ENCODE measurements at places on chromosomes 5 and 9. TPM values are rescaled to one million over a fixed set of nuclear protein-coding genes. Genes with fewer than 3 reads are reported as not detected.

Gene IARS1
- 73.3 TPM for total RNA-seq

DNA sequence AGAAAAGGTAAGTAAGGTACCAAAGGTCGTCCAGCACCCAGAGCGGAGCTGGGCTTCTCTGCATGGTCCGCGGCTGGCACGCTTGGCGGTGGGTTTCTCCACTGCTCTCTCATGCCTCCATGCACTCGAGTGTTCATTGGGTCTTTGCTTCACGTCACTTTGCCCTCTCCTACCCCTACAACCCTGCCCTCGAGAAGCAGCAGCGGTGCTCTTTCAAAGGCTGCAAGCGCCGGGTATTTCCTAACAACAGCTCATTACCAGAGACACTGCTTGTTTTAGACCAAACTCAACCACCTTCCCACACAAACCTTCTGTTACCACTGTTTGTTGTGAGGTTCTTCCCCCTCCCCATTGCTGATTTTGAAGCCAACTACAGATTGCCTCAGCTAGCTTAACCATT lies 21.5 kb upstream of the ZBTB34 start:
- no peak for DNase-seq

DNA sequence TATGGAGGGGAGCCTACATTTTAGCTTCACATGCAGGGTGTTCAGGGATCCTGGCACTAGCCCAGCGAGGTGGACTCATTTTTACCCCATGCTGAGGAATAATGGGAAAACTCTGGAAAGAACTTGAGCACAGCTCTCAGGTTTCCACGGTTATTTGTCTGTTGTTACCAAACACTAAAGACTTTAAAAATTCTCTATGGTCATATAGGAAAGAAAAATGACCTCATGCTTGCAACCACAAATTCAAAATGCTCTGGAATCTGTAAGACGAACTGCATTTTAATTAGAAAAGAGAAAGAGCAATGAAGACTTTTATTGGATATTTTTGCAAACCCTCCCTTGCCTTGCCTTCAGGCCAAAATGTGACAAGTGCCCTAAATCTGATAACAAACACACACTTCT lies 606.9 kb downstream of the EBF1 start:
- DNase-seq, result no peak

Gene BDP1
- total RNA-seq, result 13.1 TPM

DNA sequence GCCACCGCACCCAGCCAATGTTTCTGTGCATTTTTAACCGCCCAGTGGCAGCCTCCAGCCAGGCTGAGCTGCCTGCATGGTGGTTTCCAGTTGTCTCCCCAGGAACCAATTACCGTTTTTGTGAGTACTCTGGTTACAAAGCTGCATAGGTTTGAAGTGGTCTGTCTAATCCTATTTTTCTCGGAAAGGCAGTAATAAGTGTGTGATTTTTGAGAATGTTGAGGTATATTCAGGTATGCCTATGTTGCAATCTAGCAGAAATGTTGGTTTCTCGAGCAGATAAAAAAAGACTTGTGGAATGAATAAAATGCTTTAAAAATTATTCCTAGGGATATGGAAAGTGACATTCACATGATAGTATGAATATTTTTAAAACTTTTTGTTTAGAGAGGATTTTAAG lies 41.5 kb upstream of the ANKH start:
- no peak for DNase-seq

- no peak for DNase-seq
Measured at GRCh38 chr5:68419637-68420452, 204.3 kb downstream of the PIK3R1 start.

Gene SPAAR
- 7.6 TPM for total RNA-seq

DNA sequence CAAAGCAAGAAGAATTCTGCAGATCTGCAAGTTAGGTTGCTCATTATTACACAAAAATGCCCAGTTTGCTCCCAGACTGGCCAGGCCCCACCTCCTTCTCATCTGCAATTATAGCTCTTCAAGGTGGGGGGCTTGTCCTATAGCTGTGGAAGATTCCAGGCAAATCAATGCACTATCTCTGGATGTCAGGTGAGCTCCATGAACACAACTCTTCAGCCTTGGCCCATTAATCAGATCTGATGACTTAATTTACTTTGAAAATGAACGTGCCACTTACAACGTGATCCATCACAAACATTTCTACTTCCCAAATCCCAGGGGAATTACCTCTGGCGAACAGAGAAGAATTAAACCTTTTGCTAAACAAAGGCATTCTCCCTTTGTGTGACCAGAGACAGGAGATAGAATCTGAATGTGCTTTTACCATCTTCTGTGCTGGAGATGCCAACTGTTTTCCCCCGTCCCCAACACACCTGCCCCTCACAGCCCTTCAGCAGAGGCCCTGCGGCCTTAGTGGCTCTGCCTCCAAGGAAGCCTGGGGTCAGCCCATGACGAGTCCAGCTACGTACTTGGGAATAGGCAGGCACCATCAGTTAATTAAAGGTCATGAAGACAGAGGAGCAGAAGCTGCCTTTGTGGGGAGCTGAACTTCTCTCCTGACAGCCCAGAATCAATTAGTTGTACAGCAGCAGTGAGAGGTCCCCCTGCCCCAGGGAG lies 60.5 kb downstream of the SNX18 start:
- no peak for DNase-seq

DNA sequence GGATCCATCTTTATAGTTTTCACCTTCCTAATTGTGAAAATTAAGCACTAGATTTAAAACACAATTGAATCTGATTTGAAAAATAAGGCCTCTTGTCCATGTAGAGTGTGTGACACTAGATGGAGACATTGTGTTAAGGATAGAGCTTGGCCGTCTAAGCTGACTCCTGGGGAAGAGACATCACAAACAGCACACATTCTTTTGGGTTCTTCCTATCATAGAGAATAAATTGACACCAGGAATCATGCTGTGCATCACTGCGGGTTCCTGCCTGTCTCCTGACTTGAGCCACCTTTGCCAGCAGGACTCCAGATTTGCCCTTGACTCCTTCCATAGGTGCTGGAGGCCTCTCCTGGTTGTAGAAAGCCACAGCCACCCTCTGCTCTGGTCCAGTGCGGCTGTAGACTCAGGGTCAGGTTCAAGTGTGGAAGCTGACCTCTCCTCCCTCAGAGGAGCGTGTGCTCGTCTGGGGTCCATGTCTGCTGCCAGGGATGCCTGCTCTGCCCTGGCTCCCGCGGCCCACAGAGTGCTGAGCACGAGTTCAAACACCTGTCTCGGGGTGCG lies 11.2 kb downstream of the ROPN1L start:
- no peak for DNase-seq

GRCh38 chr5:135036405-135036804 lies 2.4 kb upstream of the PITX1 start:
- no peak for DNase-seq

GRCh38 chr5:23235246-23235645 lies 272.2 kb upstream of the PRDM9 start:
- DNase-seq, result no peak

DNA sequence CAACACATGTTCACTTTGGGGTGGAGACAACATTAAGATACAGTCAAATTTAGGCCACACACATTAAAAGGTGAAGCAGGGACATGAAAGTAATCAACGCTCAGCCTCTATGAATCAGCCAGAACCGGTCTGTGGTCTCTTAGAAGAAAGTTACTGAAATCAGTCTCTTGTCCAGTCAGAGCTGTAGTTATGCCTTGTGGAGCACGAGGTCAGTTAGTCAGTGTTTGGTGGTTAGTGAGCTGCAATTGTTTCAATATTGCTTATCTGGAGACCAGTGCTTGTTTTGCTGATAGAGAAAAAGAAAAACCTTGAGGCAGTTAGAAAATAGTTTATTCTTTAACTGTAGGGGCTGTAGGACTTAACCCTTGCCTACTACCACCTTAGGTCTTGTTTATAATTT lies 157.8 kb upstream of the RASEF start:
- DNase-seq, result no peak

DNA sequence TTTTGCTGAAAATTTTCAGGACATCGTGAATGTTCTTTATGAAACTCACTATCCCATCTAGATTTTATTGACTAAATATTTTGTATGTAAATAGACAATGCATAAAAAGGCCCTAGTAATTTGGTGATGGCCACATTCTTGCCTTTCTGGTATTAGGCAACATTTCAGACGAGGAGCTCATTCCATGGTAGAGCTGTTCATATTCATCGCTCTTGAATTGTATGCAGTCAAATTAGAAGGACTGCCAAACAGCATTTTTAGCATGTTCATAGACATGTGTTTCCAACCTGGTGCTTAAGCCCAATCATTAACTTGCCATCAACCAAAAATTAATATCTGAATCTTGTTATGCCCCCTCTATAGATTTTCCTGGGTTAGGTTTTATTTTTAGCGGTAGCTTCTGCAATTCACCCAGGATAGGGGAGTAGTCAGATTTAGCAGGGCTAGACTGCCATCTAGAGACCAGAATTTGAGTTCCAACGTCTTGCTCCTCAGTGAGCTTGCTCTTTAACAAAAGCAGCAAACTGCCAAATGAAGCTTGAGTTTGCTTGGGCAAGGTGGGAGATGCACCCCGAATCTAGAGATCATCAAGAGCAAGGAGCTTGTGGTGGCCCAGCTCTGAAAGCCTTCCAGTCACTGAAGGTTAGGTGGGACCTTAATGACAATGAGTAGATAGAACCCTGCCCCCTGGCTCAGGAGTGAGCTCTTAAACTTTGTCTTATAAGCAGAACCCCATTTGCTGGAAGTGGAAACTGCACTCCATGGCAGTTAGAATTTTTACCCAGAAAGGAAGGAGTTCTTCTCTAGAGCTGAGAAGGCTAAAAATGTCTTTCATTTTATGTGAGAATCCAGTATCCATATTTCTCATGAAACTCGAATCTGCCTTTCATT lies 456.2 kb downstream of the RASEF start:
- no peak for DNase-seq

- no peak for DNase-seq
Measured at GRCh38 chr9:122402403-122402871, 31.6 kb downstream of the PTGS1 start.

Gene ADCY2
- 0.35 TPM for total RNA-seq

DNA sequence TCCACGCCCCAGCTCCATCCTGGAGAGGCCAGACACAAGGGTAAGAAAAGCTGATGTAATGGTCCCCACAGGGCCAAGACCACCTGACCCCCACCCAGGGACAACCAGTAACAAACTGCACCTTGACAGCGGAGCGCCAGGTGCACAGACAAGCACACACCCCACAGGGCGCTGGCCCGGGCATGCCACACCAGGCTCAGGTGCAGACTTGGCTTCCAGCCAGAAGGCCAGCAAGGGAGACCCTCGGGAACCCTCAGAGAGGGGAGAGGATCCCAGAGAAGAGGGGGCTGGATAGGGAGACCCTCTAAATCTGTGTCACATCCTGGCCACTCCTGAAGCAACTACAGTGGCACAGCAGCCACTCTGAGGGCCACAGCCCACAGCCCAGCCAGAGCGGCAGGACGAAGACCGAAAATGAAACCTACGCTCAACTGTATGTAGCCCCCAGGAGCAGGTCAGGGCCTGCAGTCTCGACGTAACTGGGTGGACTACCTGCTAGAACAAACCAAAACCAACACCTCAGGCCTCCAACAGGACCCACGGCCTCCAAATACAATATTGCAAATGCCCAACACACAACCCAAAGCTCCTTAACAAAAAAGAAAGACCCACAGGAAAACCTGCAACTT lies 18.5 kb downstream of the CAMSAP1 start:
- no peak for DNase-seq

DNA sequence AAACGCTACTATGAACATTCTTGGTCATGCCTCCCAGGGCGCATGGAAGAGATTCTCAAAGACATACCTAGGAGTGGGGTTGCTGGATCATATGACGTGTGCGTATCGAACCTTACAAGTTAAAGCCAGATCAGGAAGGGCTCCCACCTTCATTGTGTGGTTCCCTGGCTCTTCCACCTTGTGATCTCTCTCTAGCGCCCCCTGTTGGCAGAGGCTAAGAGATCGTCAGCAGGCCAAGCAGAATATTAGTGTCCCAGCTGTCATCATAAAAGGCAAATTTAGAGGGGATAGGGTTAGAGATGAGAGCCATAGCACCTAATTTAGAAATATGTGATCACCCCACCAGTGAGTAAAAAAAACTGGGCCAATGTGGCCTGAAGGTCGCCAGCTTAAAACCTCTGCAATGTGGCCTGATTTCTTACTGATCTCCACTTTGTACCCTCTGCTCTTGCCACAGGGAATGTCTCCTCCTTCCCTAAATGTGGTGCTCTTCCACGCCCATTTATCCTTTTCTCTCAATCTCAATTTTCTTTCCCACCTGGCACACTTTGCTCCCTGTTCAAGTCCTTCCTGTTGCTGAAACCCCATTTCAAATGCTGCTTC lies 91.7 kb upstream of the SHB start:
- peak; percentile 73 for DNase-seq

DNA sequence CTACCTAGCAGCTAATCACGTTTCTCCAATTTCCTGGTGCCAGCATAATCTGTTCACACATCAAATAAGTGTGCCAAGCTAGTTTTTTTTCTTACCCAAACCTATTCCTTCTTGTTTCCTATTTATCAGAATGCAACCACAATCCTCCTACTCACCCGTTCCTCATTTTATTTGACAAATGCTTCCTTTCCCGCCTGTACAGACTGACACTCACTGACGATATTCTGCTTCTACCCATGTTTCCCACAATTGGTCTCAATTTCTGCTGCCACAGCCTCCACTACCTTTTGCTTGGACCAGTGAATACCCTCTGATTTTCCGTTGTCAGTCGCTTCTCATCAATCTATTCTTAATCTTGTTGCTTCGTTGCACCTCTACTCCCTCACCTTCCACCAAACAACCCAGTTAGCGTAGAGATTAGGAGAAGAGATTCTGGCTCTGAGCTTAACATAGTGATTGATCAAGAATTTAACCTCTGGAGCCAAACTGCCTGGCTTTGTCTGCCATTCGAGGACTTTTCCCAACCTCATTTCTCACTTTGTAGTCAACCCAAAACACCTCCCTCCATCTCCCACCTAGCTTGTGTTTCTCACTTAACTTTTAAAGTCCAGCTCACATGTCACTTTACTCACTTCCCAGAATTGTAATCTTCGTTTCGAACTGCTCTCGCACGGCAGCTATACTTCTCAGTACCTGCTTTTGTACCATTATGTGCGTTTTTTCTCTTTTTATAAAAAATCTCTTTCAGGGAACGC lies 729 bp upstream of the TMEM38B start:
- no peak for DNase-seq

- DNase-seq, result no peak
Measured at GRCh38 chr5:152356506-152356905, 48.6 kb downstream of the NMUR2 start.

Gene RMRP
- 14,118 TPM for total RNA-seq

DNA sequence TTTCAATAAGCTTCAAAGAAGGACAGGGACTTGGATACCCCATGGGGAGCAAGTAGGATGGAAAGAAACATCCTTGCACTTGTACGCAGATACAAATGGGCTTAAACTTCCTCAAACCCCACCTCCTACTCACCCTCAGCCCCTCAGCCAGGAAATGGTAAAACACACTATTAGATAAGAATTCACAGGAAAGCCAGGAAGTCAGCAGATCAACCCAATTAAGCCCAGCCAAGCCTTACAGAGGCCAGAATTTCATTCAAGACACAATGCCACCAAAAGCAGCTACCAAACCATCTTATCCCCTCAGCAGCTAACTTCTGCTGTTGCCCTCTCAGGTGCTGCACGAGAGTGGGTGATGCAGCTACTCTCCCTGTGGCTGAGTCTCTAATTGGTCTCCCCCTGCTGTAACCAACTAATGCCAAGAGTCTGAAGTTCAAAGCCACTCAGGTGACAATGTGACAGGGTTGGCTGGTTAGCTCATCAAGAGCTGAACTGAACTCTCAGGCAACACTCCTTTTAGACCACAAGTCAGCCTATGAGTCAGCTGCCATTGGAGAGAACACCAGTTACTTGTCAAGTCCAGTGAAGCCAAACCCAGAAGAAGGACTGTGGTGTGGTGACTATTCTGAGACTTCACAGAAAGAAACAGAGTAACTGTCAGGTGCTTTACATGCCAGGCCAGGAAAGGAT lies 201.9 kb downstream of the ZNF608 start:
- no peak for DNase-seq

Gene GFI1B
- not detected for total RNA-seq
